ENCODE measurements at places on chromosomes 4 and X.

GRCh38 chrX:71182871-71183270 lies 38.2 kb downstream of the NLGN3 start:
- DNase-seq: no peak

GRCh38 chrX:16113978-16114565 lies 9.3 kb upstream of the GRPR start:
- no peak for DNase-seq

DNA sequence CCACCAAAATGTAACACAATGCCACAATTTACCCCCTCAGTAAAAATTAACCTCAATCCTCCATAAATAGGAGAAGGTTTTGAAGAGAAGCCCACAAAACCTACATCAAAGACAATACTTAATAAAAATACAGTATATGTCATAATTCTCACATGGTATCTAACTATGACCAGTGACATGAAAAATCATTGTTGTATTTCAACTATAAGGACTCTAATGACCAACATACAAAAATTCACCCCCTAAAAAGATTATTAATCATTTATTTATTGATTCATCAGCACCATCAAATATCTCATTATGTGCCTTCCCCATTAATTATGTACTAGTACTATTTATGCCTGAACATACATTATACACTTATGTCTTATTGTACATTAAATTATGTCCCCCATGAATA lies 77.1 kb upstream of the ZMAT1 start:
- DNase-seq: no peak

DNA sequence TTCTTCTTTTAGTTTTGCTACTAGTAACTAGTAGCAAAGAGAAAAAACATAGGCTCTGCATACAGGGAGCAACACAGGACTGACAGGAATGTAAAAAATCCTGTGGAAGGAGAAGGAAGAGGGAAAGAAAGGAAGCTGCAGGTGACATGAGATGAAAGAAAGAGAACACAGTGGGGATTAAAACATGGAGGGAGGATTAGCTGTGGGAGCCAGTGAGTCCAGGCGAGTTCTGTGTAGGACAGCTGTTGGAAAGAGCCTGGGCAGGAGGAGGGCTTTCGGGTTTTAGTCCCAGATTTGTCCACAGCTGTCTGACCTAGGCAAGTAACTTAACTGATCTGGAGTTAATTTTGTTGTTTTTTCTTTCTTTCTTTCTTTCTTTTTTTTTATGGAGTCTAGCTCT lies 21.6 kb downstream of the CCNG2 start:
- DNase-seq: no peak

DNA sequence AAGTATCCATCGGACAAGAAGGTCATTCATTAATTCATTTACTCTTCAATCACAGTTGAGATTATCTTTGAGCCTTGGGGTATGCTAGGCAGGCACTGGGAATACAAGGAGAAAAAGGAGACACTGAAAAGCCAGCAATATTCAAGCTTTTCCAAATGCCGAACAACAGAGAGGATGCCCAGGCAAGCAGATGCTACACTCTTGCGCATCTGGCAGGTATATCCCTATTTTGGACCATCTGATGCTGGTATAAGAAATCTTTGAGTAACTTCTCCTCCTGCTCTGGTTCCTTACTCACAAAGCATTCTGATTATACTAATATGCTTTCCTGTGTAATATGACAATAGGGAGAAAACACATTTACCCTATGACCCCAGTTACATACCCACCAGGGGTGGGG lies 354.9 kb downstream of the CBLL2 start:
- DNase-seq: no peak

GRCh38 chrX:64642482-64642881 lies 247.2 kb upstream of the MTMR8 start:
- DNase-seq: no peak

GRCh38 chr4:146235654-146236177 lies 21.4 kb downstream of the REELD1 start:
- DNase-seq: no peak

DNA sequence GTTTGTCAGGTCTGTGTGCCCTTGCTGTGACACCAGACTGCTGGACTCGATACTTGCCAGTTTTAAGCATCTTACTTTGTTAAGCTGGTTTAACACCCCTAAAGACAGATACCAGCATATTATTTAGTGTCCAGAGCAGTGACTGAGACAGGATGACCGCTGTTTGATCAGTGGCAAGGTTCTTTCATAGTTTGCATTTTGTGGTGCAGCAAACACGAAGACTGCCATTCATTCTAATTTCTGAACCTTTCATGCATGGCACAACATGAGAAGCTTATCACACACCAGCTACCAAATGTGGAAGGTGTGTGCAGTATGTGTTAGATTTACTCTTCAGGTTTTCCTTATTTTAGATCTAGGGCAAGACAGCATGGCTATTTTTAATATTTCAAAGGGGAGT lies 28.2 kb downstream of the JADE1 start:
- DNase-seq: no peak

GRCh38 chr4:166913926-166914325 lies 320.4 kb downstream of the SPOCK3 start:
- no peak for DNase-seq

DNA sequence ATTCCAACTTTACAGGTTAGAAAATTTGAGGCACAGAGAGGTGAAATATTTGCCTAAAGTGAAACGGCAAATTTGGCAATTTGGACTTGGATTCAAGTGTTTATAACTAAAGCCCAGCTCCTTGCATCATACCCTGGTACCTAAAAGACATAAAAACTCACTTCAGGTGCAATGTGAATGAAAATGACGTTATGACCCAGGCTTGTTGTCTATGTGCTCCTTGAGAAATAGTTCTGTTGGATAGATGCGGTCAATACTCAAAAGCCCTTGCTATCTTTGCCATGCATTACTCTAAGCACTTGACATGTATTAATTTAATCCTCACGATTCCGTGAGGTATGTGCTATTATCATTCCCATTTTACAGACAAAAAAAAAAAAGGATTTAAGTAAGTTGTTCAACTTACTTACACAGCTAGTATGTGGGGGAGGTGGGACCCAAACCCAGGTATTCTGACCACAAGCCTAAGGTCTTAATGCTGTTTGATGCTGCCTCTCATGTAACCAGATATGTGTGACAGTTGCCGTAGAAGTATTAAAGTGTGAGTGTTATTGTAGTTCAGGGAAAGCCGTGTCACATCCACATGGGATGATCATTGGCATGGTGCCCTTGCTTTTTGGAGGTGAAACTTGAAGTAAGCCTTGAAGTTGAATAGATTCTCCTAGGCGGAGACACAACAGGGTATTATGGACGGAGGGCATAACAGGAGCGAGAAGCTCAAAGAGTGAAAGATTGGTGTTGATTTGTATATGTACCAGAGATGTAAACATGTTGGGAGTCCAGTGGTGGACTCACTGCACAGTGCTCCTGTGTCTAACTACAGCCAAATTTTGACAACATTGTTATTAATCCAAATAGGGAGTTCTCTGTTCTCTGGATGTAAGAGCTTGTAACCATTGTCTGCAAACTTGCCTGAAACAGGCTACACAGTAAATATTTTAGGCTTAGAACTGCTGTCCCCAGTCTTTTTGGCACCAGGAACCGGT lies 3.1 kb downstream of the SCML1 start:
- no peak for DNase-seq

GRCh38 chrX:125422986-125423385 lies 103.3 kb downstream of the TEX13C start:
- DNase-seq: no peak

Measured in HEK293T (cell line).